ENCODE measurements at places on chromosomes 2 and 18.

DNA sequence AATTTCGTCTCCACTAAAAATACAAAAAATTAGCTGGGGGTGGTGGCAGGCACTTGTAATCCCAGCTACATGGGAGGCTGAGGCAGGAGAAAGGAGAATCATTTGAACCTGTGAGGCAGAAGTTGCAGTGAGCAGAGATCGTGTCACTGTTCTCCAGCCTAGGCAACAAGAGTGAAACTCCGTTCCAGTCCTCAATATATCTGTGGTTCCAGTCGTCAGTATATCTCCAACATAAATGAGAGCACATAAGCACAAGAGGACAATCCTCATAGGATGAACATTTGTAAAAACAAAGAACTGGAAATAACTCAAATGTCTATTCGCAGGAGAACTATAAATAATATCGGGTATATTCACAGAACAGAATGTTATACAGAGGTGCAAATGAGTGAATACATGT, 13.1 kb upstream of the PLEK start:
- no peak for DNase-seq

- no peak for DNase-seq
Observed at GRCh38 chr18:57747809-57748680, 55.1 kb downstream of the ATP8B1 start.

DNA sequence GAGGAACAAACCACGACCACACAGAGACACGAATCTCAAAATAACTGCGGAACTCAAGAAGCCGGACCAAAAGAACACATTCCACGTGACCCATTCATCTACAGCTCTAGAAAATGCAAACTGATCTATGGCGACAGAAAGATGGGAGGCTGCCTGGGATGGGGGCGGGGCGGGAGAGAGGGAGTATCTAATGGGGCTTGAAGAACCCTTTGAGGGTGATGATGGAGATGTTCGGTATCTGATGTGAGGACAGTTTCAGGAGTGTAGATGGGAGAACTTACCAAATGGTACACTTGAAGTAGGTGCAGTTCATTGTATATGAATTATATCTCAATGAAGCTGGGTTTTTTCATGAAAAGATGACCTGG, 34.6 kb upstream of the KLF11 start:
- DNase-seq: no peak

- DNase-seq: no peak
Observed at GRCh38 chr2:71948781-71949536, 198.7 kb downstream of the CYP26B1 start.

DNA sequence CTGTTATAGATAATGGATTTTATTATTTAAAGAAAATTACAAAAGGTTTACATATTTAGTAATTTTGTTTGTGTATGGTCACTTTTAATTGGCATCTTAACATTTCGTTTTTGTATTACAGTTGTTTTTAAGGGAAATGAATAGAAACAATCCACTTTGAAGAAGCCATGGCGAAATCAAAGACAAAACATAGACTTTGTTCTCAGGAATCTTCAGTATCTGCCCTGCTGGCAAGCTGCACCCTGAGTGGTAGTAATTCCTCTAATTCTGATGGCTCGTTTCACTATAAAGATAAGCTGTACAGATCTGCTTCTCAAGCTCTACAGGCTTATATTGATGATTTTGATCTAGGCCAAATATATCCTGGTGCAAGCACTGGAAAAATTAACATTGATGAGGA, 2.7 kb downstream of the C18orf54 start:
- no peak for DNase-seq

GRCh38 chr18:75422341-75422910, 5.1 kb downstream of the SMIM21 start:
- DNase-seq: no peak

DNA sequence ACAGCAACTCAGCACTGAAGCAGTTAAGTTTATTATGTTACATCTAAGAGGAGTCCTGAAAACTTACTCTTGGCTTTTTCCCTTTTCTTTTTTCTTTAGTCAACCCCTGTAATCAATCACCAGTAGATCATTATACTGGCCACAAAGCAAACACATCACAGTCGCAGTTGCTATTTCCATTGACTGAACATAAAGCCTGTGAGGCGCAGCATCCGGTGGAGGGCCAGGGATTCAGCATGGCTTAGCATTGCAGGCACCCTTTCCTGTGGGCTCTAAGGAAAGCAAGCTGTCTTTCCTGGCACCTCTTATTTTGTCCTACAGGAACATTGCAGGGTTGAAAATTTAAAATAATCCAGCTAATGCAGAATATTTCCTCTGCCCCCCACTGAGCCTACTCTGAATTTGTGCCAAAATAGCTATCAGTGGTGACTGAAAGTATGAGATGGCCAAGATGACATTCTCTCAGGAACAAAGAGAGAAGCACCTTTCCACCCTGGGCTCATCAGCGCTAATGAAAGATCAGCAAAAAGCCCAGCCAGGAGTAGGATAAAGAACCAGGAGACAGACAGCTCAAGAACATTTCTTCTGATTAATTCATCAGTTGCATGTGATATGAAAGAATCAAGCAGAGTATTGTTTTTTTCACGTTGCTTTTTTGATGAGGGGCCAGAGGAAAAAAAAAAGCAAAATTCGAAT, 85.3 kb upstream of the SULT1C3 start:
- DNase-seq: no peak

DNA sequence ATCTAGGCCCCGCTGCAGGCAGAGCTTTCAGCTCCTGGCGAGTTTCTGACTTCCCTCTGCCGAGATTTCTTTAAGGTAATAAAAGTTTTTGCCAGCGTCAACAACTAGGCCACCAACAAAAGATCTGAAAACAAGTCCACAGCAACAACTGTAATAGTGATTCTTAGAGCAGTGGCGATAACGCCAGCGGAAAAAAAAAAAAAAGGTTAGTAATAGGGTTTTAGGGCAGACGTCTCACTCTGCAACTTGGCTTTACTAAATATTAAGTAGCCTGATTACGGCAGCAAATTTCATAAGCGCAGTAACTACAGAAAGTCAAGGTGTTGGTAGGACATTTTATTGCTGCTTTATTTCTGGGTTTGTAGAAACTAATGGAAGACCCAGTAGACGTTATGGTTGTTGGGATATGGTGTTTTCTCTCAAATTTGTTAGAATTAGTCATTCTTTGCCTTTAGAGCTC, 481 bp downstream of the SLC30A6 start:
- DNase-seq: no peak

GRCh38 chr18:79870301-79871025, 72.7 kb downstream of the KCNG2 start:
- no peak for DNase-seq

DNA sequence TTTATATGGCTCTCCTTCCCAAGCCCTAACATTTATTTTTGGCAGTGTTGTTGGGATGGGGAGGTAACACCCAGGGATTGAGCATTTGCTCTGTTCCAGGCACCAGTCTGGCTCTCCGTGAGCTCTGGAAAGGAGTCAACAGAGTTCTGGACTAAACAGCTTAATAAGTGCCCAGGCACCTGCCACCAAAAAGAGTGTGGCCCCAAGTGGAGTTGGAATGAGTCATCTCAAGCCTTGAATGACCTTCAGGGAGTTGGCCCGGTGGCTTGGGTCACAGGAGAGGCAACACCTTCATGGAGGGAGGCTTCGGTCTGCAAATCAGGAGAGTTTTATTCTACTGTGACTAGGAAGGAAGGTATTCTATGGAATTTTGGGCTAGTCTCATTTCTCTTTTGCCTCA, 203.2 kb downstream of the DLGAP1 start:
- no peak for DNase-seq

GRCh38 chr2:230457793-230458192, 41.8 kb downstream of the SP100 start:
- no peak for DNase-seq

- no peak for DNase-seq
Observed at GRCh38 chr2:227390468-227391256, 2.9 kb upstream of the SCYGR1 start.

DNA sequence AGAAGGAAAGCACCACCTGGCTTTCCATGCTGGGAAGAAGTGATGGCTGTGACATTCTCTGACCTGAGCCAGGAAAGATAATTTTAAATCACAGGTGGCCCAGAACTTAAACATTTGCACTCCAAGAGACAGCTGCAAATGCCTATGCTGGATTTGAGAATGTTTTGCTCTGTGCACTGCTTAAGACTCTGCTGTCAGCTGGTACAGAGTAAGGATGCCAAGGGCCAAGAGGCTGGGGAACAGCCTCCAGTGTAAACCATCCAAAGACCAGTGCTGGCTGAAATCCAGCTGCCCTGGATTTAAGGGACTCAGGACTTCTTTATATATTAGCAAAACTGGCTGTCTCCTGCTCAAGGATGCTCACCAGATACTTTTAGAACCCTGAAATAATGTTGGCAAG, 3.9 kb downstream of the HOXD8 start:
- DNase-seq: no peak

GRCh38 chr2:108447947-108448677, 894 bp upstream of the GCC2 start:
- no peak for DNase-seq

GRCh38 chr2:121191191-121192170, 93.5 kb downstream of the TFCP2L1 start:
- DNase-seq: no peak

- no peak for DNase-seq
Observed at GRCh38 chr2:10787176-10787968, 25.2 kb downstream of the PDIA6 start.

- DNase-seq: no peak
Observed at GRCh38 chr2:86645752-86646151, 22.1 kb upstream of the RNF103 start.

- peak; percentile 60 for DNase-seq
Observed at GRCh38 chr2:27123302-27124150, at the start of gene ABHD1. Gene ABHD1 (plus strand): TSS chr2:27123815. CDS start chr2:27123949, 134 bp downstream.

DNA sequence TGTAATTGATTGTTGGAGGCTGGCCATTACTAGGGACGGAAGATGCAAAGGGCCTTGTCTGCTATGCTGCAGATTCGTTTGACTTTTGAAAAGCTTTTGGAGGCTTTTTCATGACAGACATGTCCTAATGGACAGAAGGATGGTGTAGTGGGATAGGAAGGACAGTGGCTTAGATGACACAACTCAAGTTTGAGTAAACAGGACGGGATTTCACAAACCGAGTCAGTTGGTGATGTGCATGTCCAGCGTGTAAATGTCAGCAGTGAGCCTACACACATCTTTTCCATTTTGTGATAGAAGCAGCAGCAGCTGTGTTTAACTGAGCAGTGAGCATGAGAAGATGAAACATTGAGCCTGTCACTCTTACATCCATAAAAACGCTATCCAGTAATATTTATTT, 76.0 kb downstream of the NCK2 start:
- DNase-seq: no peak

- DNase-seq: no peak
Observed at GRCh38 chr2:226963528-226963927, 127.7 kb downstream of the RHBDD1 start.

- no peak for DNase-seq
Observed at GRCh38 chr2:215530191-215530968, 94.5 kb upstream of the FN1 start.

DNA sequence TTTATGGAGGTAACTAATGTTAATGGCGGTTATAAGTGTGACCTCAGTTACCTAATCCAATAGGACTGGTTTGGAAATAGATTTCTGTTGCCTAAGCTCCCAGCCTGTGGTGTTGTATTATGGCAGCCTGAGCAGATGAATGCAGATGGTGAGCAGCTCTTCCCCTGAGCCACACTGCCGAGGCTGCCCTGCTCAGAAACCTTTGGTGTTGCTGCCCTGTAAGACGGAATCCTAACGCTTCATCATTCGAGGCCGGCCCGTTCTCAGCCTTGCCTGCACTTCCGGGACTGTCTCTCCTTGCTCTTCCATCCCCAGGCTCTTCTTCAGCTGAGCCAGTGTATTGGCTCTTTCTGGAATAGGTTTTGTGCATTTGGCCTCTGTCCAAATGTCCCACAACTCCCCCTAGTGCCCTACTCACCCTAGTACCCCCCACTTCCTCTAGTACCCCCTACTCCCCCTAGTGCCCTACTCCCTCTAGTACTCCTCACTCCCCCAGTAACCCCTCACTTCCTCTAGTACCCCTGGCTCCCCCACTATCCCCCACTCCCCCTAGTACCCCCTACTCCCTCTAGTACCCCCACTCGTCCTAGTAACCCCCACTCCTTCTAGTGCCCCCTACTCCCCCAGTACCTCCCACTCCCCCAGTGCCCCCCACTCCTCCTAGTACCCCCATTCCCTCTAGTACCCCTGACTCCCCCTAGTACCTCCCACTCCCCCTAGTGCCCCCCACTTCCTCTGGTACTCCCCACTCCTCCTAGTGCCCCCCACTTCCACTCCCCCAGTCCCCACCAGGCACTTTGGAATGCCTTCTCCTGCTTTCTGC, 106.0 kb upstream of the TAF1B start:
- DNase-seq: no peak

DNA sequence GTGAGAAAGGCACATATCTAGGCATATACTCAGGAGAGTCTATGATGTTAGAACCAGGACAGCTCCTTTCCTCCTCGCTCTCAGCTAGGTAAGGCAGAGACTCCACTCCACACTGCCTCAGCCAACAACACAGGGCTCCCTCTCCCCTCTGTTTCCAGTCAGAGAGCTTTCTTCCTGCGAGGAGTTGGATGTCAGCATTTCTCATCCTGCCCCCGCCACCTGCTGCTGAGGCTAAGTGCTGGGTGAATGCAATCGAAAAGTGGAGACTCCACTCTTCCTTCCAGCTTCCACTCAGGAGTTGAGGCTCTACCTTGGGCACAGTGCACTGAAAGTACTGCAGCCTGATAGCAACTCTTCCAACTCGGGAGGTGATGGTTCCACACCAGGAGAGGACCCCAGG, 177.2 kb upstream of the RAB6C start:
- DNase-seq: no peak

- DNase-seq: no peak
Observed at GRCh38 chr2:138782383-138782782, 2.2 kb upstream of the NXPH2 start.

- no peak for DNase-seq
Observed at GRCh38 chr2:231761735-231762134, 19.3 kb downstream of the PDE6D start.

GRCh38 chr2:100691846-100692245, 128.1 kb upstream of the NPAS2 start:
- no peak for DNase-seq

GRCh38 chr2:111634050-111634794, 249.8 kb downstream of the ANAPC1 start:
- DNase-seq: no peak

- DNase-seq: no peak
Observed at GRCh38 chr2:101689114-101689825, 8.2 kb upstream of the MAP4K4 start.

- no peak for DNase-seq
Observed at GRCh38 chr2:143577489-143577888, 448.3 kb downstream of the ARHGAP15 start.

DNA sequence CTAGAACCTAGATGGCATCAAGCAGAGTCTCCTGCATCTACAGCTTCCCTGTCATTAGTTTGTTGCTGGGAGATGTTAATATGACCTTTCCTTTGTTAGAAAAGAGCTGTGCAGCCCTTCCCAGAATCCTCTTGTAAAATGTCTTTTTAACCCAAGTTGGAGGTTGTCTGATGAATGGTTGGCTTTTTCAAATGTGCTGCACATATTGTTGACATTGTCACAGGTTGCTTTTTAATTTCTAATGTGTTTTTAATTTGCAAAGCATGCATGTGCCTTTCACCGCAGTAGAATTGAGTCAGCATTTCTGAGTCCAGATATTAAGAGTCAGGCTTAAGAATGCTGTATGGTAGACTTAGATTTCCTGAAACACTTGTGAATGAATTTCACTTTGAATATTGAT, 120.8 kb downstream of the GREB1L start:
- DNase-seq: no peak

- DNase-seq: no peak
Observed at GRCh38 chr18:72325307-72325706, 218.8 kb downstream of the CBLN2 start.

GRCh38 chr18:41594582-41594981, 360.5 kb upstream of the PIK3C3 start:
- no peak for DNase-seq

GRCh38 chr18:68855491-68855890, 57.6 kb downstream of the CCDC102B start:
- DNase-seq: no peak

All from activated naive CD4-positive, alpha-beta T cell treated with anti-CD3 and anti-CD28 coated beads, Interleukin-2, amount 50 U/mL, for 16 hours (primary cell).